ENCODE measurements at places on chromosomes 2 and 18.

DNA sequence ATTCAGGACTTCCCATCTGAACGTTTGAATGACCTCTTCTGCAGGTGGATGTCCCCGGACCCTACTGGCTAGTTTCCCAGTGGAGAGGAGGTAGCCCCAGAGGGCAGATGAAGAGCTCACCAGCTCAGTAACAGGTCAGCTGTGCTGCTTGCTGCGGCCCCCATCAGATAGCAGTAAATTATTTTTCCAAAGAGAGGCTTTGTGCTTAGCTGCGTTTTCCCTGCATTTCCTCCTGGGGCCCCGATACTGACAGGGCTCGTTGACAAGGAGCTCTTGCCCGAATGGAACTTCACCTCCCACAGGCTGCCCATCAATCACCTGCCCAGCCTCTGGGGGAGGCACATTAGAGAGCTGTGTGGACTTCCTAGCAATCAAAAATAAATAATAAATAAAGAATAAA lies 185.8 kb downstream of the DOK6 start:
- DNase-seq: no peak

GRCh38 chr2:43010438-43011157 lies 215.8 kb downstream of the ZFP36L2 start:
- no peak for DNase-seq

DNA sequence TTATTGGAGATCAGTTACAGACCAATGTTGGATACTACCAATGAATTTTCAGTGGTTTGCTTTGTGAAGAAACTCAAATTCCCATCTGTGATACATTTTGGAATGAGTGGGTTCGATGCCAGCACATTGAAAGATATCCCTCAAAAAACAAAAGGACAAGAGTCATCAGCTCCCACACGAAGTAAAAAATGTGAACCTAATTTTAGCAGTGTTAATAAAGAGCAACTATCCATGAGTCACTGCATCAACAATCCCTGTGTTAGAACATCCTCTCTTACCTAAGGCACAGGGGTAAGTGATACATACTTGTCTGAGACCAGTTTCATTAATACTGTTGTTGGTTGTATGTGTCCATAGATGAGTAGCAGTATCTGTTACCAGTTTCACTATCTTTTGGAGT lies 551.8 kb upstream of the SOX11 start:
- DNase-seq: peak; percentile 66

GRCh38 chr2:109057686-109058085 lies 68.7 kb upstream of the EDAR start:
- DNase-seq: no peak

- DNase-seq: no peak
Measured at GRCh38 chr2:150846691-150847090, 359.2 kb upstream of the RND3 start.

DNA sequence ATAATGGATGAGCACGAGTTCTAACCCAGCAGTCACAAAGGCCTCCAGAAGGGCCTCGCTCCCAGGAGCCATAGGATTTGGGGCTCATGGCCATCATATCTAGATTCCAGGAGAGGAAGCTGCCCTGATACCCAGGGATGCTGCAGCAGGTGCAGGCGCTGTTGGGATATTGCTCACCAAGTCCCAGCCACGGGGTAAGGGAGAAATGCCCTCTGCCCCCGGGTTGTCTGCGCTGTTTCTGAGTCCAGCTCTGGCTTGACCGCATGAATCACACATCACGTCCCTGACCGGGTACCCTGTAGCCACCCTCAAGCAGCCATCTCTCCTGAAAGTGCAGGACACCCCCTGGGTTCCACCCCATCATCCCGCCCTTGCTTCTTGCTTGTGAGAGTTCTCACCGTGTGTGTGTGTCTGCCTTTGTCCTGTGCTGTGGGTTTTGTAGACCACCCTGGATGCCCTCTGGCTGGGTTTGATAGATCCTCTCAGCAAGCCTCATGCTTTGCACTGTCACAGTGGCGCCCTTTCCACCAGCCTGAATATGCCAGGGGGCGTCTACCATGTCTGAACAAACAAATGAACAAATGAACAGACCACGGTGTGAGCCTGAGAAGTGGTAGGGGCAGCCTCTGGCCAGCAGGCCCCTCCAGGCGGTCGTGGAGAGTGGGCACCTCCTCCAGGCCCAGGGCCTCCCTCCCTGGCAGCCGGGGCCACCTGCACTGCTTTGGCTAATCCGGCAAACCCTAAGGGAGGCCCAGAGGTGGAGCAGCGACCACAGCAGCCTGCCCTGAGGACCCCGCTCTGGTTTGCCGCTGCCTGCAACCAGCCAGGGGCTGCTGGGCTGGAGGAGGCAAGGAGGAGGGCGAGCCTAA lies 32.1 kb downstream of the ADRA2B start:
- no peak for DNase-seq

- DNase-seq: no peak
Measured at GRCh38 chr18:10397004-10397403, 57.4 kb upstream of the APCDD1 start.

DNA sequence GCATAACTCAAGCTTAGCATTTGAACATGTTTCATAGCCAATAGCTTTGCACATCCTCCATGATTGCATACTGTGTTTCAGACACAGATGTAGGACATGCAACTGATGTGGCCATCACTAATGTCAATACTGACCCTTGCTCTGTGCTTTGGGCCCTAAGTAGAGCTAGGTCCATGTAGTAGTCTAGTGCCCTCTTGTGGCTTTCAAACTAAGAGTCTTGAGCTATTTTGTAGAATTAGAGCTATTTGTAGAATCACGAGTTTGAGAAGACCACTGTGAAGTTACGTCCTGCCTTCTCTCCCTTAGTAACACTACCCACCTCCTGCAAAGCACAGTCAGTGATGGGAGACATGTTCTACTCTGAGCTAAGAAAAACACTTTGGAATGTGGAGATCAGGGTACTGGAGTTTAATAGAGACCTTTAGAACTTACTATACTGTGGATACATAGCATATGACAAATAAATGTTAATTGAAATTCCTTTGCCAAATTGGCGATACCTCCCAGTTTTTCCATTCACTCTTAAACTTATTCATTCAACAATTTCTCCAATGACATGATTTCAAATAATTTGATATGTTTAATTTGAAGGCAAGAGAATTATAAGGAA lies 306.5 kb upstream of the TNP1 start:
- peak; percentile 20 for DNase-seq

DNA sequence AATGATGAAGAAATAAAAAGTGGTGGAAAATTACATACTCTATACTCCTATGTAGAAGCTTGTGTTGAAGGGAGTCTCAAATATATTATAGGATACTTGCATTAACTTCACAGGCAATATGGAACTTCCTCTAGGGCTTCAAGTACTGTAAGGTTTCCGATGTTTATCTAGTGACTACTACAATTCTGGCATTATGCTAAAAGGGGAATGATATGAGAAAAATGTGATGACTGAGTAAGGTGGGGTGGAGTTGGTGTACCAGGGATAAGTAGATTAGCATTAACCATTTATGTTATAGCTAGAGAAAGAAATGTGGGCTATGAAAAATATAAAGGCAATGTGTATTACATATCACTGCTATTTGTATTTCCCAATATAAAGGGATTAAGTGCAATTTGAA lies 229.5 kb downstream of the DCC start:
- DNase-seq: no peak

DNA sequence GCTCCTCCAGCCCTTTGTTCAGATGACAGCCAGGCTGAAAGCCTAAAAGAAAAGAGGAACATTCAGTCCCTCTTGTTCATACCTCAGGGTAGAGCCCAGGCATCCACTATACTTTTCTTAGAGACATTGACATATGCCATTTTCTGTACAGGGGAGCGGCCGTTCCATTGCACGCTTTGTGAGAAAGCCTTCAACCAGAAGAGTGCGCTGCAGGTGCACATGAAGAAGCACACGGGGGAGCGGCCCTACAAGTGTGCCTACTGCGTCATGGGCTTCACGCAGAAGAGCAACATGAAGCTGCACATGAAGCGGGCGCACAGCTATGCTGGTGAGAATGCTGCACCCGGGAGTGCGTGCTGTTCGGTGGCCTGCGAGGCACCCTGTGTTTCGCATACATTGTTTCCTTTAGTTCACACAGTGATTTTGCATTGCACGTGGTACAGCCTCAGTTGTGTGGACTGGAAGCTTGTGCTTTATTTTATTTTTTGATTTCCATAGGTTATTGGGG lies 138.2 kb downstream of the ZNF236 start:
- DNase-seq: no peak

- DNase-seq: no peak
Measured at GRCh38 chr18:78407466-78407844, 572.2 kb upstream of the SALL3 start.

DNA sequence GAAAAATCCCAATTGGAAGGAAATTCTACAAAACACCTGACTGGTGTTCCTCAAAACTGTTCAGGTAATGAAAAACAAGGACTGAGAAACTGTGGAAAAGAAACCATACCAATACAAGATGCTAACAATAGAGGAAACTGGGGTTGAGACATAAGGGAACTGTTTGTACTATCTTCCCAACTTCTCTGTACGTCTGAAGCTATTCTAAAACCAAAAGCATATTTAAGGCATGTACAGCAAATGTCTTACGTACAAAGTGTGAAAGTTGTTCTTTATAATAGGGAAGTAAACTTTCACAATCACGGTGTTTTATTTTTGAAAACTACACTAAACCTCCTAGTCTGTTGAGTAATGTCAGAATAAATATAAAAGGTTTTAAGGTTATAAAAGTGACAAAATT lies 776.1 kb upstream of the RAB6C start:
- no peak for DNase-seq

DNA sequence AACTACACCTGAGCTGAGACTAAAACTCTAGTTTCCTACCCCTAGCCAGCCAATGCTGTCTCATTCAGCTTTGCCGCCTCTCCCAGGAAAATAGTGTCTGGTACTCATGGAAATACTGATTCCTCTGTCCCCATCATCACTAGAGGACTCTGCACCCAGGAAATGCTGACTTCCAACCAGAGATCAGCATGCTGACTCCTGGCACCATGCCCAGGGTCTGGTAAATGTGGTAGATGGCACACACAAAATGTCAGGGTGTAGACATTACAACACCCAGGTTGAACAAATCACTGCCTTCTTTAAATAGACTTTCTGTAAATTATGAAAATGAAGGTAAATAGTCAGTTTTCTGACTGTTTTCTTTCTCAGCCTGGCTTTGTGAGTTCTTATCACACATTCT lies 307.3 kb upstream of the CHAC2 start:
- no peak for DNase-seq

- DNase-seq: no peak
Measured at GRCh38 chr18:49013961-49014604, 63.3 kb upstream of the SMAD7 start.

DNA sequence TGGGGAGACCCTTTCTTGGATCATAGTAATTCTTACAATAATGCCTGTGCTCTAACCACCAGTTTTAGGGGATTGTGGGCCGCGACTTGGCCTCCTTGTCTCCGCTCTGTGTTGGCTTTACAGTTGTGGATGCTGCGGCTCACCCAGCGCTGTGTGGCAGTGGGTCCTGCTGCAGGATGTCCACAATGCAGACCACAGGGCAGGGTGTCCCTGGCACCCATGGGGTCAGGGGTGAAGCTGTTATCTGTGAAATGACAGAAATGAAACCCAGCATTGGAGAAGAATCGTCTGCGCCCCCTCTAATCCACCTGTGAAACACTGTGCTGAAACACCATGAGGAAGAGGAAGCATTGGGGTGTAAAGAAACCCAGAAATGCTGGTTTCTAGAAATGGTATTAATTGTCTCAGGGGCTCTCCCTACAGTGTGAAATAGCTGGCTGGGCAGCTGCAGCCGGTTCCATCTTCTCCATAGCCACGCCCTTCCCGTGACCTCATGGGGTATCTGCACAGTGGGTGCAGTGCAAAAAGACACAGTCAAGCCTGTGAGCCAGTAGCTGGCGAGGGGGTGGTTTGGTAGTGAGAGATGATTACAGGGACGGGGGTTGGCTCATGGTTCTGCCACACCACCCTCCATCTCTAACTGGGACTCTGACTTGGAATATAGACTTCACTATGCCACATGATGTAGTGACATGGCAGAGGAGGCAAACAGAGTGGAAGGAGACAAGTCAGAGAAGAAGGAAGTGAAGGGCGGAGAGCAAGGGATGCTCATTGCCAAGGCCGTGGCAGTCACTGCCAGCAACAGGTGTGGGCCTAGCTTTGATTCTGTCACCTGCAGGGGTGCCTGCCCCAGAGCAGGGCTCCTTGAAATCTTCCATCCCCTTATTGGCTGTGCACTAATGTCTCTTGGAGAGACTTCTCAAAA lies 16.2 kb downstream of the INPP4A start:
- no peak for DNase-seq

- DNase-seq: peak; percentile 47
Measured at GRCh38 chr2:222722327-222722946, 51.0 kb downstream of the MOGAT1 start.

GRCh38 chr2:109368798-109369197 lies 239.8 kb downstream of the SH3RF3 start:
- DNase-seq: no peak

DNA sequence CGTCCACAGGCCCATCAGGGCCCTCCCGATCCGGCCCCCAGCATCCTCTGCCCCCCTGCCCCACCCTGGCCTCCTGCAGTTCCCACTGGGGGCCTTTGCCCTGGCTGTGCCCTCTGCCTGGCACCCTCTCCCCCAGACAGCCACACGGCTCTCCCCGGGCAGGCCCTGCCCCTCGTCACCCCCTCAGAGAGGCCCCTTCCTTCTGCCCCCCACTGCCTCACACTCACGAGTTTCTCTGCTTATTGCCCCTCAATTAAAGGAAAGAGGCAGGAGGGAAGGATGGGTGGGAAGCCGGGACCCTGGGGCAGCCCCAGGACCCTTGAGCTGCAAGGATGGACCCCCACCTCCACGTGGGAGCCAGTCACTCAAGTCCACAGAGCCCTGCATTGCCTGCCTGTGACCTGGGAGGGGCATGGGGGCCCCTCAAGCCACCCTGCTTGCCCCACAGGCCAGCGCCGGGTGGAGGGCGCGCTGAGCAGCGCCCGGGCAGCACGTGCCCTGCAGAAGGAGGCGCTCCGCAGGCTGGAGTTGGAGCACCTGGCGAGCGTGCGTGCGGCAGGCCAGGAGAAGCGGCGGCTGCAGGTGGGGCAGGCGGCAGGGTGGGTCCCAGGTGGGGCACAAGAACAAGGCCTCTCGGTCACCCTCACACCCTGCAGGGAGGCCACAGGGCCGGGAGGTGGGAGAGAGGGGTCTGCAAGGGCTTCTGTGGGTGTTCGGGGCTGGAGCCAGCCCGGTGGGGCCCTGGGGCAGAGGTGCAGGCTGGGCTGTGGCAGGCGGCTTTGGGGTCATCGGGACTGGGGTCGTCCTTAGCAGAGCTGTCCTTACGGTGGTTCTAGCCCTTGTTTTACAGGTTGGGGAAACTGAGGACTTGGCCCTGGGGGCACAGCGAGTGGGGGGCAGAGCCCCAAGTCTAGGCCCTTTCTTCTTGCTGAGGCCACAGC lies 30.5 kb upstream of the SNED1 start:
- no peak for DNase-seq

GRCh38 chr2:84972932-84973331 lies 2.0 kb downstream of the KCMF1 start:
- no peak for DNase-seq

DNA sequence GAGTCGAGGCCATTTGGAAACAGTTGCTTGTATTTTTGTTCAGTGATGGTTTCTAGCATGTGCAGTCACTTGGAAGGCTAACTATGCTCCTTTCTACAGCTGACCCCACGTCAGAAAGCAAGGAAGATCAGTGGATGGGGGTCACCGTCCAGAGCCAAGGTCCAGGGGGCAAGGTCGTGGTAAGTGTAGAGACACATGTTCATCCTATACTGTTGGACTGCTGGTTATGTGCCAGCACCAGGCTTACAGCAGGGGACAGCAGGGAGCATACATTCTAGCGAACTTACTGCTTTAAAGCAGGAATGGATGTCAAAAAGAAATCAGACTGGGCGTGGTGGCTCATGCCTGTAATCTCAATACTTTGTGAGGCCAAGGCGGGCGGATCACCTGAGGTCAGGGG lies 40.0 kb downstream of the ITGA6 start:
- no peak for DNase-seq

GRCh38 chr2:29655391-29656086 lies 265.8 kb downstream of the ALK start:
- peak; percentile 25 for DNase-seq
